ENCODE measurements at places on chromosomes 11 and 22.

DNA sequence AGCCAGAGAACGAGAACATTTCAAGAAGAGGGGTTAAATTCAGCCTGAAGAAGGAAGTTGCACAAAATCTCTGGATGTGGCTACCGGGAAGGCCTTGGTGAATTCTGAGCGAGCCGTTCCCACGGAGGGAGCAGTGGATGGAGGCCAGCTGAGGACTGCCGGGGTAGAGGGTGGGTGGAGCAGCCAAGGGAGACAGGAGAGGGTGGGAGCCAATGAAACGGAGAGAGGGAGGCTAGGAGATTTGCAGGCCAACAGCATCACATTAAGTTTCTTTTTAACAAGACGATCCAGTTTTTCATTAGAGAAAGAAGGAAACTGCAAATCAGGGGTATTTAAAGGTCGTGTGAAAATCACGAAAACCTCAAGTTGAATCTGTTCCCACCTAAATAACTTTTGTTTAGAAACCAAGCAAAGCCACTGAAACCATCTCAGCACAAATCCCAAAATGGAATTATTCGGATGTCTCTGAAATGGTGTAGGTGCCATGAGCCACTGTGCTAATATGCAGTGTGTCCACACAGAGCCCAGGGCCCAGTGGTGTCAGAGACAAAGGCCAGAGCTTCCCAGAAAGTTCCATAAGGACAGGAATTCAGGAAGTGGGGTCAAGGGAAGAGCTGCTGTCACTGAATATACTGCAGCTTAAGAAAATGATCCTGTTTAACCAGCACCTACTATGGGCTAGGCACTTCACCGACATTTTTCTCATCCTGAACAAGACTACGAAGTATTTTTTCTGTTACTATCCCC lies 59.7 kb upstream of the SLC35C1 start:
- no peak for DNase-seq

GRCh38 chr22:21033895-21034294 lies 1.5 kb upstream of the SLC7A4 start:
- no peak for DNase-seq

DNA sequence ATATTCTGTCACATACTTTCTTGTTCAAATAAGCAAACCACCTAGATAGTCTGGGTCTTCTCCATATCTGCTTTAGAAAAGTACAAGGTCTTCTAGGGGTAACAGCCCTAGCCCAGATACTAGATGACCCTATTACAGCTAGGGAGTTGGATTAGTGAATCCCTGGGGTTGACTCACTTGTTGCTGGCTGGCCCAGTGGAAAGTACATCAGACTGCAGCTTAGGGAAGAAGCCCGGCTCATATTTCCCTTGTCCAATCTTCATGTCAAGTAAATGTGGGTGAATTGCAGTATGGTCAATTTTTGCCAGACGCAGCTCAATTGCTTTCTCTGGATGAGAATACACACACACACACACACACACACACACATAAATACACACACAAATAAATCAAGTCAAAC lies 79.1 kb upstream of the SCUBE2 start:
- DNase-seq, result peak; percentile 1

GRCh38 chr22:35534091-35534490 lies 6.5 kb upstream of the RASD2 start:
- no peak for DNase-seq

DNA sequence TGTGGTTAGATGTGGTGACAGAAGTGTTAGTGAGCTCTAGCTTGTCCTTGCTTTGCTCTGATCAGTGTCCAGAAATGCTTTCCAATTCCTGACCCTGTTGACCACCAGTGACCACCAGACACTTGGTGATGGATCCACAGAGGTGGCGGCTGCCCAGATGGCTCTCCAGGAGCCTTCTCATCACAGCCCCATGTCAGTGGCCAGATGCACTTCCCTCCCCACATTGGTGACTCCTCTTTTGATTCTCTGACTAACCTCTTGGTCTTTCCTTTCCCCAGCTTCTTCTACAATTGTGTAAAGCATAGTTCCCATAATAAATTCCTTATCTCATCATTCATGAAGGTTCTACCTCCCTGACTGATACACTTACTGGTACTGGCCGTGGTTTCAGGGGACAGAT lies 40.1 kb upstream of the CXCR5 start:
- no peak for DNase-seq

DNA sequence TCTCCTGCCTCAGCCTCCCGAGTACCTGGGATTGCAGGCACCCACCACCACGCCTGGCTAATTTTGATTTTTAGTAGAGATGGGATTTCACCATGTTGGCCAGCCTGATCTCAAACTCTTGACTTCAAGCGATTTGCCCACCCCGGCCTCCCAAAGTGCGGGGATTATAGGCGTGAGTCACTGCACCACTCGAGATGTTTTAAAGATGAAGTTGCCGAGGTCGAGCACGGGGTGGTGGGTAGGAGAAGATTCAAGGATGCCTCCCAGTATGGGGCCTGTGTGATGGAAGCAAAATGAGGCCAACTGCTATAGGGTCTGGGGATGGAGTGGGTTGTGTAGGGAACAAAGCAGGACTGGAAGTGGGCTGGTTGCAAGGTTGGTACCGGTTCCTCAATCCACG lies 245.2 kb downstream of the MN1 start:
- DNase-seq, result no peak

DNA sequence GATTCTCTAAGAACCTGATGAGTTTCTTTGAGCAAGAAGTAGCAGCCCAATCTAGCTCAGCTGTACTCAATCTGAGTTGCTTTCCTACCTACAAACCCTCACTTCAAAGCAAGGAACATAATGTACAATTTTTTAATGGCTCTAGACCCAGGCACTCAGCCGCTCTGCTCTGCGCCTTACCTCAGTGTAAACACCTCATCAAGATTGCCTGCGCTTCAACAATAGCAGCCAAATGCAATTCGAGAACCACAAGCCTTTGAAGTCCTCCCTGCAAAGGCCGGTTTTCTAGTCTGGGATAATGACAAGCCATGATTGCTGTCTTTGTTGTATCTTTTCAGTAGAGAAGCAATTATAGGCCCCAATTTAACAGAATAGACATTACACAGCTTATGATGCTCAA lies 38.0 kb downstream of the JHY start:
- no peak for DNase-seq

DNA sequence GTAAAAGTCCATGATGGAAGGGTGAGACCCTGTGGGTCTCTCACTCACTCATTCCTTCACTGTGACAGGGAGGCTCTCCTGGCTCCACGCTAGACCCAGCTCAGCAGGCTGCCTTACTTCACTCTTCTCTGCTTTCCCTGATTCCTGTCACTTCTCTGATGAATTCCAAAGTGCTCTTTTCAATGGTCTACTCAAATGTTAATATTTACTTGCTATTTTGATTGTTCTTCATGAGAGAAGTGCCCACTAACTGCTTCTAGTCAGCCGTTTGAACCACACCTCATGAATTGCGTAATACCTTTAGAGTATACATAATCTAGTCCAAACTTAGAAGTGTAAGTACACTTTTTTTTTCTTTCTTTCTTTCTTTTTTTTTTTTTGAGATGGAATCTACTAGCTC lies 1350.2 kb upstream of the RAG2 start:
- DNase-seq, result no peak

DNA sequence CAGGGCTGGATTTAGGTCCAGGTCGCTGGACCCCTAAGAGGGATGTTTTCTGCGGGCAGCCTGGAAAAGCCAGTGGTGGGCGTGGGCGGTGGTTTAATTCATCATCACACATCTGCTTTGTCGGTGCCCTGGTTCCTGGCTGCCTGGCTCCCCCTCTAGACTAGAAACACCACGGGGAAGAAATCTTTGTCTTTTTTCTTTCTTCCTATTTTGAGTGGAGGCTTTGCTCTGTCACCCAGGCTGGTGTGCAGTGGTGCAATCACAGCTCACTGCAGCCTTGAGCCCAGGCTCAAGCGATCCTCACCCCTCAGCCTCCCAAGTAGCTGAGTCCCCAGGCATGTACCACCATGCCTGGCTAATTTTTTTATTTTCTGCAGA lies 86.6 kb upstream of the LINC01488 start:
- DNase-seq, result no peak

DNA sequence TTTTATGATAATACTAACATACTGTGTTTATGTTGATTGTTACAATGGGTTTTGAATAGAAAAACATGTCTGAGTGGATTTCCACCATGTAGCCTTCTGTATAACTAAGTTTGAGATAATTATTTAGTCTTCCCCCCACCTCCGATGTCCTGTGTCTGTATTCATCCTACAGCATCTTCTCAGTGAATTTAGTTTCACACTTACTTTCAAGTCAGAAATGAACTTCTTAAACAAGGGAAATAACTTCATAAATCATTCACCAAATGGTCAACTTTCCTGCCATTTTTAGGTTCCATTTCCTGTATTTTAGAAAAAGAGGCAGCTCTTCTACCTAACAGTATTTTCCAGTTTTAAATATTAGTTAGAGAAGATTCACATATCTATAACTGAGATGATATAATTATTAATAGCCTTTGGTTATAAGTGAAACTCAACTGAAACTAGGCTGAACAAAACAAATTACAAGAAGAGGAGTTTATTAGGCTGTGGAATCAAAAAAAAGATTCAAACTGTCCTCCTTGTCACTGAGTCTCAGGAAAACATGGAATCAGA lies 3.5 kb downstream of the OR51B5 start:
- DNase-seq, result no peak

- peak; percentile 41 for DNase-seq
These were observed 21.4 kb downstream of the CHKA start for GRCh38 chr11:68099474-68100405.

DNA sequence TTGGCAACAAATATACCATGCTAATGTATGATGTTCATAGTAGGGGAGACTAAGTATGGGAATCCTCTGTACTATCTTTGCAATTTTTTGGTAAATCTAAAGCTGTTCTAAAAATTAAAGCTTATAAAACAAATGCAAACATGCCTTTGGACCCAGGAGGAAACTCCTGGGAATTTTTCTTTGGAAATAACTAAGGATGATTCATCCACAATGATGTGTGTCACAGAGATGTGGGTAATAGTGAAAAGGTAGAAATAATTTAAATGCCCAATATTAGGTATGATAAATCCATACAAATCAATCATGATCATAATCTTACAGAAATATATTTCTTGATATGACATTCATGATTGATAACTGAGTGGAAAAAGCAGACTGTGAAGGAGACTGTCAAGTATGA lies 135.8 kb downstream of the TRIM44 start:
- no peak for DNase-seq

- peak; percentile 56 for DNase-seq
These were observed 4.4 kb downstream of the INS start for GRCh38 chr11:2156416-2157182.

GRCh38 chr11:10751581-10751940 lies 515 bp downstream of the CTR9 start:
- peak; percentile 35 for DNase-seq

GRCh38 chr11:90220391-90220790 lies 2.5 kb downstream of the CHORDC1 start:
- DNase-seq, result no peak

GRCh38 chr11:116557282-116557681 lies 215.5 kb downstream of the BUD13 start:
- no peak for DNase-seq

DNA sequence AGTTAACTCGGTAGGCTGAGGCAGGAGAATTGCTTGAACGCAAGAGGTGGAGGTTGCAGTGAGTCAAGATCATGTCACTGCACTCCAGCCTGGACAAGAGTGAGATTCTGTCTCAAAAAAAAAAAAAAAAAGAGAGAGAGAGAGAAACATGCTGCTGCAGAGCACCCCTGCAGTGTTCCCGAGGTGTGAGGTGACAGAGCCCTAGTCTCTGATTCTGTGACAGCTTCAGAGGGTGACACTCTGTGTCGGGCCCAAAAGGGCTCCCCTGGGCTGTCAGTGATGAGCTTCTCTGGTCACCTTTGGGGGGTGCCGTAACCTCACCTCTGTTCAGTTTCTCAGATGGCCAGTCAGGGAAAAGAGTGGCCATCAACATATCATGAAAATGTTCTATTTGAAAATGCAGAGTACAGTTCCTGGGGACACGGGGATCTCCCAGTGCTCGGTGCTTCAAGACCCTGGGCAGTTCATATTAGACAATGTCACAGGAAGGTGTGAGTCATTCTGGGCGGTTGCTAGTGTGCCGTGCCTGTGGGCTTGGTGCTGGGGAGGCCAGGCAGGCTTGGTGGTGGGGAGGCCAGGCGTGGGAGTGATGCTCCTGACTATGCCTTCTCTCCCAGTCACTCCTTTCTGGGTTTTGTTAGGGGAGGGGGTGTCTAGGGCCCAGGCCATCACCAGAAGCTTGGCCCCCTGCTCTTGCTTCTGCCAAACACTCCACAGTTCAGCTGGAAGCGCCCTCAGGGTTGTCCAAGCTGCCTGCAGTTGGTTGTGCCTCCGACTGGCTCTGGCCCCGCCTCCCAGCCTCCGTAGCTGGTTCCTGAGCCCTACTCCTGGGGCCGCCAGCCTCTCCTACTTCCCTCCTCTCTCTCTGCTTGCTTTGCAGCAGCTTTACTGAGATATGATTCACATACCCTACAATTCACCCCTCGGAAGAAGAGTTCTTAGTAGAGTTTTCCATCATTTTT lies 52.5 kb upstream of the CLDN5 start:
- DNase-seq, result no peak

DNA sequence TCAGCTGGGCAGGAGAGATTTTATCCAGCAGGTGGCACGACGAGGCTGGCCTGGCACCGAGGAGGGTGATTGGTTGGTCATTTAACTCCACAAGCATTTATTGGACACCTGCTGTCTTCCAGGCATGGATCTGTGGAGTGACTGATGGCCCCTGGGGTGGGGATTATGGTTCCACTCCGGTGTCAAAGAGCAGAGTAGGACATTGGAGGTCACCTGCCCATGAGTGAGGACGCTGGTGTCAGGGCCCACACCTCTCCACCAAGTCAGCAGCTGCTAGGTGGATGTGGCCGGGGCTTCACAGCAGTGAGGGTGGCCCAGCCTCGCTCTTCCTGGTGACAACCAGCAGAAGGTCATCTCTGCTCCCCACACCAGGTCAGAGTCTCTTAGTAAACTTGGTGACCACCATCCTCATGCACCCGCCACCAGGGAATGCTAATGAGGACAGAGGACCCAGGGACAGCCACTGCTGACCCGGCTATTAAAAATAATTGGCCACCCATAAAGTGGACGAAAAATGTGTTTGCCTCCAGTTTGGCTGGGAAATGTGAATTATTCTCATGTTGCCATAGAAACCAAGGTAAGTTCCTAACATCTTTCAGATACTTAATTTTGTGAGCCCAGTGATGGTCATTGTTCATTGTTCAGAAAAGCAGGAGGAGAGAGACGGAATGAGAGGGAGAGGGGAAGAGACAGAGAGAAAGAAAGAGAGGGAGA lies 428.7 kb downstream of the TBC1D22A start:
- DNase-seq, result no peak

GRCh38 chr11:64887757-64888405 lies 9.5 kb upstream of the EHD1 start:
- peak; percentile 76 for DNase-seq

DNA sequence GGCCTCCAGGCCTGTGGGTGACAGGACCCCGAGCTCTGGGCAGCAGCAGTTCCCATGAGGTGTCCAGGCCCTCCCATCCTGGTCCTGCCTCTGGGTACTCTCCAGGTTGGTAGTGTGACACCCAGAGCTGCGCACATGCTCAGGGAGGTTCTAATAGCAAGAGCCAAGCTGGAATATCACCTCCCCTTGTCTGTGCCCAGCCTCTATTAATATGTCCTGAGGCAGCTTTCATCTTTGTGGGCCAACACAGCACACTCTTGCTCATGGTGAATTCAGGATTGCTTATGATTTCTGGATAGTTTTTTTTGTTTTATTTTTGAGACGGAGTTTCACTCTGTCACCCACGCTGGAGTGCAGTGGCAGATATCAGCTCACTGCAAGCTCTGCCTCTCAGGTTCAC lies 3.3 kb downstream of the P2RX6 start:
- no peak for DNase-seq
